ENCODE measurements at places on chromosomes 7 and 10.

DNA sequence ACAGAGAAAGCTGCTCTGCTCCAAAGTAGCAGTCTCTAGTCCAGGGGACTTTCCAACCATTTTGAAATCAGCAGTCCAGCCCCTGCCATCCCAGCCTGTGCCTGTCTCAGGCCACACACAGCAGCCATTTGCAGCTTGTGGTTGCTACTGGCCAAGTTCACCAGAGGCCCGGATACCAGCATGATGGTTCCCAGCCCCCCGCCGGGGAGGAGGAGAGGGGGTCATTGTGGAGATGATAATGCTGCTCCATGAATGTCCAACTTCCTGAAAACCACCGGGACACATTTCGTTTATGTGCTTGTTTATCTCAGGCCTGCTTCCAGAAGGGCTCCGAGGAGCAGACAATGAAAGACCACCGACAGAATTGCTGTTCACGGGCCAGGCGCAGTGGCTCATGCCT lies 160.0 kb downstream of the UBE2H start:
- DNase-seq, result no peak

- DNase-seq, result no peak
These were observed 131.4 kb downstream of the VIPR2 start for GRCh38 chr7:159013181-159013690.

DNA sequence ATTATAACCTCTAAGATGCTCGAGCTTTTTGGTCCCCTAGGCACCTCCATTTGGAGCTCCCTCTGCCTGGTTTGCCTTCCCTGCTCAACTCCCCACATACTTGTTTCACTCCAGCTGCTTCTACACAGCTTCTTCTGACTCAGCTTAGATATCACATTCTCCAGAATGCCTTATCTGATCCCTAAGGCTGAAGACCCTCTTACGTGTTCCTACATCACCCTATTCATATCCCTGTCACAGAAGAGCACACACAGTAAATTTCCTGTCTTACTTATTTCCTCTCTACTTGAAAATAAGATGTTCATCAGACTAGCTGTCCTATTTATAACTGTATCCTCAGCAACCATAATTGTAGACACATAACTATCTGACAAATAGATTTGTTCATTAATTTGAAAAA lies 61.3 kb upstream of the RNF148 start:
- DNase-seq, result no peak

GRCh38 chr7:66237906-66238772 lies 33.0 kb downstream of the TPST1 start:
- peak; percentile 23 for DNase-seq

DNA sequence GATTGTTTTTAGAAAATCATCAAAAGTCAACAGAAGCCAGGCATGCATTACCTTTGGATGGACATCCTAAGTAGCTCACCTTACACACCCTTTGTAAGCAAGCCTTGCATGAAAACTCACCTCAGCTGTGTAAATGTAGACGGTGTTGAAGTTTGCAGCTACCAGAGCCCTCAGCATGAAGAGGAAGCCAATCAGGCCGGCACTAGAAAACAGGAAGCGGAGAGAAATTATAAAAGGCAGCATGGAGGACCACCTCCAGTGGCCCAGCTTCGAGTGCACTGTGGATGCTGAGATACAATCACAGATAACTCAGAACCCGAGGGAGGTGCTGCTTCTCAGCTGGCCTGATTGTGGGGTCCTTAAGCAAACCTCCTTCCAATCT lies 75.3 kb downstream of the SVOPL start:
- no peak for DNase-seq

DNA sequence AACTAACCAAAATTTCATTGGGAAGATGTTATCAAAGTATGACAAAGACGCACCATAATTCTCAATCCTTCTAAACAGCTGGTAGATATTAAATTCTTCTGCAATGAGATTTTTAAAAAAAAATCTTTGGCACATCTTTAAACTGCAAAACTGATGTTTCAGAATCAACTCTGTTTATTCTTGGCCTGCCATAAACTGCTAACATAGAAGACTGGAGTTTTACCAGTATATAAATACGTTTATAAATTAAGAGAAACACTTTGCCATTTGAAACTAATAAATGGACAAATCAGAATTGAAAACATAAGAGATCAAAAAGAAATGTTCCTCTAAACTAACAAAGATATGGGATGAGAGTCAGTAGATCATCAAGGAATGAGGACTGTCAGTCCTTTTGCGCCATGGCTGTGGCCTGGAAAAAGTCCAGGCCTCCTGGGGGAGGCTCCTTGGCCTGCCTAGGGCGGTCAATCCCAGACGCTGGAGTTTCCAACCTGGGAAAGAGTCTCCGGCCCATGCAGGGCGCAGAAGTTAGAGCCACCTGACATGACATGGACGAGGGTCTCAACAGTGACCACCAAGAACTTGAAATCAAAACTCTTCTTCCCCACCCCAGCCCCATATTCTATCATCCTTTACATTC lies 34.2 kb upstream of the NEBL start:
- DNase-seq, result no peak

DNA sequence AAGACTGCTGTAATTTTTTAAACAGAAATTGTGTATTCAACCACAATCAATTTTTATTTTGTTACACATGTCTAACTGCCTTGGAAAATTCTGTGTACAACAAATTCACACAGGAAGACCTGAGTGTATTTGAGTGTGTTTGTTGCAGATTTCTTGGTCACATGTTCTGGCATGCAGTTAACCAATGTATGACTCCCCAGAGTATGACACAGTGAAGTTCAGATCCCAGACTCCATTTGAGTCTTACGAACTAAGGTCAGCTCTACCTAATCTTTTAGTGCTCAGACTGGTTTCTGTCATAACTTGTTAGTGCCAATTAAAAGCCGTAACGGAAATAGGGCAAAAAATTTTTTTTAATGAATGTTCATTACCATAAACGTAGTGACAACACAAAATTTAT lies 5.8 kb downstream of the GNAI1 start:
- DNase-seq, result no peak

GRCh38 chr10:52064084-52064845 lies 249.8 kb upstream of the DKK1 start:
- DNase-seq, result no peak

DNA sequence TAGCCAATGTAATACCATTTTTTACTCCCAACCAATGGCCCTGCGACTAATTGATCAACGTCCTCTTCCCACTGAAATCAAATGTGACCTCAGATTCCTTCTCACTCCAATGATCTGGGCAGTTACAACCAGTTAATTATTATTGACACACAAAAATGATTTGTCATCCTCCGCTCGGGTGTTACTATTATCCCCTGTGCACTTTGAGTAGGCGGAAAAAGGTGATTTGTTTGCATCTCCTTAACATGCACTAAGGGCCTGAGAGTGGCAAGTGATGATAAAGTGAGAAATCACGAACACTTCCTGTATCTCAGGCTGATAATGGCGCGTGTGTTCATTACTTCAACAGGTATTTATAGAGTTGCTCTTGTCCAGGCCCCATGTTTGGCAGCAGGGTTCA lies 40.9 kb upstream of the PNLIP start:
- no peak for DNase-seq

- DNase-seq, result no peak
These were observed 1.9 kb upstream of the FAM170B start for GRCh38 chr10:49135575-49136313.

- no peak for DNase-seq
These were observed at the start of gene EVX1 for GRCh38 chr7:27242555-27243339. Gene EVX1 (plus strand): TSS chr7:27242802. CDS start chr7:27243031, 229 bp downstream.

- DNase-seq, result no peak
These were observed 723.1 kb upstream of the GALNT17 start for GRCh38 chr7:70408891-70409290.

DNA sequence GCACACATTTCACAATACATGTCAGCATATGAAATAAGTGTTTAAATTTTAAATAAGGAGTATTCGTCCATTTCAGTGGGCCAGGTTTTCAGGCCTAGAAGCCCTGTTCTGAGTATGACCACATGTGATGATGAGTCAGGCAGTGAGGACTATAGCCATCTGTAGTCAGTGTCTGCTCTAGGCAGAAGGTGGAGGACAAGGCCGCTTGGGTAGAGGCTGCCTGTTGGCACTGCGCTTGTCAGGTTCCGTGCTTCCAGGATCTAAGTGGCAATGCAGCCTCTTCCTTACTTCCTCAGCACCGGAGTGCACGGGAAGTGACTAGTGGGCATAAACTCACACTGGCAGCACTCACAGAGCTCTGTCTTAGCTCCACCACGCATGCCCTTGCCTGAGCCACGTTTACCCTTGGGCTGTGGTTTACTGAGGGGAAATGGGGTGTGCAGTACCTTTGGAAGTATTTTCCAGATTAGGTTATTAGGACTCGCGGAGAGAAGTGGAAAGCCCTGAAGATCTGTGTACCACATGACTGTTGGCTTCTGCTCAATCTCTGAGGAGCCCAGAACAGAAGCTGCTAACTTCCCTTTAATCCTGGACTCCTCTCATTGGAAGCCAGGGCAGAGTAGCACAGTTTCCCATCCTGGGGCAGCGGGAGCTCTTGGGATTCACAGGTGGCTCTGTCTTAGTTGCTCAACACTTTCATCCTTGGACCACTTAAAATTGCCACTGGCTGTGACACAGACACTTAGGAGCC lies 87.5 kb upstream of the GJD4 start:
- DNase-seq, result no peak

- DNase-seq, result no peak
These were observed 5.9 kb downstream of the LRRC4 start for GRCh38 chr7:128025380-128025779.

DNA sequence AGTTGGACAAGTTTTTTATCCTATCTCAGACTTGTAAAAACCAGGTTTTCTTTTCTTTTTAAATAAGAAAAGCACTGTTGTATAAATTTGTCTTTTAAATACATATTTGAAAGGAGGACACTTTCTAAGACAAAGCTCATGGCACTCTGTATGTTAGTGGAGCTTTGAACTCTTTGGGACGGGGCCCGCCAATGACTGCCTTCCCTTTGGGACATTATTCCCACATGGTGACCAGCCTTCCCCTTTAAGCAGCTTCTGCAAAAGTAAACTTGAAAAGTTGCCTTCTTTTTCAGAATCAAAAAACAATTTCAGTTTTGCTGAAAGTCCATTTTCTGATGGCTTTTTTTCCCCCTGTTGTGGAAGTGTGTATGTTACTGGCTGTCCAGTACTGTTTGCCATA lies 1.8 kb downstream of the CUX1 start:
- no peak for DNase-seq

GRCh38 chr7:12719981-12720865 lies 32.8 kb downstream of the ARL4A start:
- DNase-seq, result no peak

GRCh38 chr7:1106063-1106792 lies 18.3 kb downstream of the GPER1 start:
- DNase-seq, result no peak

DNA sequence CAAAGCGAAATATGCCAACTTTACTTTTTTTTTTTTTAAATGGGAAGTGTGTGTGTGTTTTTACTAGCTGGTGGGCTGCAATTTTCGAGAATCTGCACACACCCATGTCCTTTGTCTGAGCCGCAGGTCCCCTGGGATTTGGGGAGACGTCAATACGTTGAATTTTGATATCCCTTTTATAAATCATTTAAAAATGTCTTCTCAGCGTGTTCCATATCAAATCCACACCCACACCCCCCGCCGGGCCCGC lies 404 bp upstream of the FMC1 start:
- no peak for DNase-seq

GRCh38 chr7:121156825-121157224 lies 168.3 kb downstream of the CPED1 start:
- DNase-seq, result no peak

DNA sequence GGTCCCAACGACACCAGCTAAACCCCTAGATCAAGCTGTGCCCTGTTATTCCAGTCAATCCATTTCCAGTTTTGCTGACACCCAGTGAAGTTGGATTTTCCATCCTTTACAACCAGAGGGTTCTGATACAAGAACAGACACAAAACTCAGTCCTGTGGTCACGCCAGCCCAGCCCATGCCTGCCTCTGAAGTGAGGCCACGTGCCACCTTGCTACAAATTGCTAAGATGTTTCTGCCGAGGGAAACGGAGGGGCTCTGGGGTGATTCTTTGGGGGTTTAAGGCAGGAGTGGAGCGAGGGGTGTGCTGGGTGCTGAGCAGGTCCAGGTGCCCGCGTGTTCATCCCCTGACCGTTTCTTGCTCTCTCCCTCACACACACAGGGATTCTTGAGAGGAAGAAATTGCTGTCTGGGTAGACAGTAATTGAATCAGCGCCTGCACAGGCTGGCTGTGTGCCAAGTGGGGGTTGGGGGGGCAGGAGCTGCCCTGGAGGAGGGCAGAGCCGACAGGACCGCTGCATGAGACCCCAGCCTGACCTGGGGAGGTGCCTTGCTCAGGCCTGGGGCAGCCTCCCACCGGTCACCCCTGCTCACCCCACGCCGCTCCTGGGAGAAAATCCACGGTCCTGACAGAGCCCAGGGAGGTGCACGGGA lies 38.1 kb downstream of the ADAP1 start:
- no peak for DNase-seq

DNA sequence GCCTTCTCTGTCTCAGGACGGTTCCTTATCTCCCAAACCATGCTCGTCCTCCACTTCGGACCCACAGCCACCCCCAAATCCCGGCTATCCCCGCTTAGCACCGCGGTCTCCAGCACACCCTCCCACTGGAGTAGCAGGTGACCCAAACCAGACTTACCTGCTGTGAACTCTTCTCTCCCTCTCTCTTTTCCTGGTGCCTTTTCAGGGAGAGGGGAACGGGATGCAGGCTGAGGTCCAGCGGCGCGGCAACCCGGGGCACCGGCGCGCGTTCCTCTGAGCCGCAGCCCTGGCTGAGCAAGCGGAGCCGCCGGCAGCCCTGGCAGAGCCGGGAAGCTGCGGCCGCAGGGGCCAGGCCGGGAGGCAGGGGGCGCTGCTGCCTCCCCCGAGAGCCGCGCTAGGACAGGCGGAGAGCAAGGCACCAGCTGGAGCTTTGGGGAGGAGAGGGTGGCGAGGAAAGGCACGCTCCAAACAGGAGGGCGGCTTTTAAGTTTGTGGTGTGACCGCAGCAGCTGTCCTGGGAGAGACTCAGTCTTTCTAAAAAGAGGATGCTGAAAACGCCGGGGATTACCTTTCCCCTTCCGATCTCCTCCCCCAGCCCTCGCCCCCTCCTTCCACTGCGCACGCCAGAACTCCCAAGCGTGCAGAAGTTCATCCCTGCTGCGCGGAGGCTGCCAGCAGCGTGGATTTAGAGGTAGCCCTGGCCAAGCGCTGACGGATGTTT lies at the start of gene SEMA3D:
Gene SEMA3D (minus strand): TSS at position 536 of the 721 bp plus-strand sequence. CDS start 65,165 bp downstream, outside the sequence.
- peak; percentile 73 for DNase-seq

GRCh38 chr7:155618708-155619633 lies 25.5 kb upstream of the RBM33 start:
- DNase-seq, result peak; percentile 81

- DNase-seq, result no peak
These were observed 6.4 kb upstream of the ST8SIA6 start for GRCh38 chr10:17460756-17461155.

DNA sequence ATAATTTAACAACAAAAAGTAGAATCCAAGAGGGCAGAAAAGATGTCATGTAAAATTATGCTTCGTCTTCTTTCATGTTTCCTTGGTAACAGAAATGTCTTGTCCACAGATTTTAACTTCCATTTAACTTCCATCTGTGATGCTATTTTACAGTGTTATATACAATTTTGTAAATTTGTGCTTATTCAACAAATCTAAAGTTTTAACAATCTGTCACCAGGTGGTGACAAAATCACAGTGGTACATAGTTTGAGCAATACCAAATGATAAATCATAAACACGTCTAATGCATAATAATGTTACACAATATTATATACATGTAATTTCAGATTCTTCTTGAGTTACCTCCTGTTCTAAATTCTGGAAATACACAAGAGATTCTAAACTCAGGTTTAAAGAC lies 784.4 kb upstream of the CELF2 start:
- no peak for DNase-seq

Data from body of pancreas (tissue), 4 donors.